ENCODE measurements at places on chromosomes 2 and 18. TPM values are rescaled to one million over a fixed set of nuclear protein-coding genes. Genes with fewer than 3 reads are reported as not detected.
A peak's percentile ranks its signal among the peaks of the same experiment; 100 is the strongest.

DNA sequence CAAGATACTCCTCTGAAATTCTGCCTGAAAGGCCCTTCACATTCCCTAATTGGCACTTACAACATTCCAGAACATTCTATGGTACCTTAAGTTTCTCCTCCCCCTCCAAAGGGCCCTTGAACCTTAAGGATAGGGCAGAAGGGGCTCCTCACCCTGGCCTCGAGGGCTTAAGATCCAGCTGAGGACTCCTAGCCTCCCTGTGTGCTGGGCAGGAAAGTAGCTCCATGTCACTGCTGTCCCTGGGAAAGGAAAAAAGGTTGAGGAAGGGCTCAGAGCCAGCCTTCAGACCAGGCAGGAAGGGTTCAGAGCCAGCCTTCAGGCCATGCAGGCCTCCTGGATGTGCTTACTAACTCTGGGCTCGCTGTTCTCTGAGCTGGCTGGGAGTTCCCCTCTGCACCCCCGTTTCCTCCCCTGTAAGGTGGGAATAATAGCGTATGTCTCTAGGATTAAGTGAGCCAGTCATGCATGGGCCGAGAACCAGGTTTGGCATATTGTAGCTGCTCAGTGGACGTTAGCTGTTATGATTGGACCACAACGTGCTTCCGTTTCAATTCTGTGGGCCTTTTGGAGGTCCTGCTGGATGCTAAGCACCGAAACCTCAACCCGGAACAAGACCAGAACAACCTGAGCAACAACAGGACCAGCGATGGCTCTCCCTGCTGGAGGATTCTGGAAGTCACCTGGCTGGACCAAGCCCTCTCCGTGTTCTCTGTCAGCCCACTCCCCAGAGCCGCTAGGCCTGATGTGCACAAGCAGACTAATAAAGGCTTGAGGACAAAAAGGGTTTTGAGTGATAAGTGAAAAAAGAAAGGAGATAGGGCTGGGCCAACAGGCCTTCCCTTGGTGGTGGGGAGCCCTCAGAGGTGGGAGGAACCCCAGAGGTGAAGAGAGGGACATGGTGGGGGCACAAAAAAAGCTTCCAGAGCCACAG is 1.0 kb upstream of the B3GNT7 start:
- H3K4me3 ChIP-seq, result no peak overlapping the region
- H3K36me3 ChIP-seq, result no peaks in the 10 kb centered on the region
- peaks cover 28% of the 10 kb centered on the region for H3K27me3 ChIP-seq

The MERTK gene
- total RNA-seq, result 1.4 TPM

GRCh38 chr2:128603411-128603924 is 284.8 kb upstream of the HS6ST1 start:
- H3K27ac ChIP-seq, result no peak overlapping the region
- H3K4me3 ChIP-seq, result no peak overlapping the region
- H3K4me1 ChIP-seq, result no peaks in the 10 kb centered on the region
- no peaks in the 10 kb centered on the region for H3K36me3 ChIP-seq
- no peaks in the 10 kb centered on the region for H3K27me3 ChIP-seq
- no peak for DNase-seq

- H3K27ac ChIP-seq, result no peak overlapping the region
- H3K27me3 ChIP-seq, result peaks cover 11% of the 10 kb centered on the region
- no peaks in the 10 kb centered on the region for H3K36me3 ChIP-seq
- no peak for DNase-seq
- H3K4me1 ChIP-seq, result no peaks in the 10 kb centered on the region
Observed at GRCh38 chr2:119005555-119005954, 63.6 kb downstream of the MARCO start.

DNA sequence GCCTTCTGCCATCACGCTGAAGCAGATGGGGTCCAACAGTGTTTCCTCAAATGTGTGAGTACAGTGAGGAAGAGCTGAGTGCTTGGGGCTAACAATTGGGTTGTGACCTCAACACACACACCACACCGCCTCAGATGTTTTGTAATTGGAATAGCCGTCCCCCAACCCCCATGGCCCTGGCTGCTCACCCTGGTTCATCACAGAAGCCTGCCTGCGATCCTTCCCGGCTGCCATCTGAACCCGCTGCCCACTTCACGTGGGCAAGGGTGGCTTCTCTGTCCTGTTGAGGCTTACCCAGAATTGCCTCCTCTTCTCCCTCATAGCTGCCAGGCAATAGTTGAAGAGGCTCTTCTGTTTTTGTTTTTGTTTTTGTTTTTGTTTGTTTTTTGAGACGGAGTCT is 44.1 kb downstream of the TGOLN2 start:
- H3K27me3 ChIP-seq, result no peaks in the 10 kb centered on the region
- peaks cover 9% of the 10 kb centered on the region for H3K4me1 ChIP-seq
- H3K27ac ChIP-seq, result no peak overlapping the region
- H3K4me3 ChIP-seq, result no peak overlapping the region
- no peaks in the 10 kb centered on the region for H3K36me3 ChIP-seq

The SP140 gene
- total RNA-seq, result 71.3 TPM

- no peak overlapping the region for H3K27ac ChIP-seq
- DNase-seq, result peak; percentile 26
- peaks cover 2% of the 10 kb centered on the region for H3K27me3 ChIP-seq
- no peaks in the 10 kb centered on the region for H3K36me3 ChIP-seq
- no peak overlapping the region for H3K4me3 ChIP-seq
- H3K4me1 ChIP-seq, result peaks cover 34% of the 10 kb centered on the region
Observed at GRCh38 chr2:168961450-168962229, 60.5 kb downstream of the G6PC2 start.

DNA sequence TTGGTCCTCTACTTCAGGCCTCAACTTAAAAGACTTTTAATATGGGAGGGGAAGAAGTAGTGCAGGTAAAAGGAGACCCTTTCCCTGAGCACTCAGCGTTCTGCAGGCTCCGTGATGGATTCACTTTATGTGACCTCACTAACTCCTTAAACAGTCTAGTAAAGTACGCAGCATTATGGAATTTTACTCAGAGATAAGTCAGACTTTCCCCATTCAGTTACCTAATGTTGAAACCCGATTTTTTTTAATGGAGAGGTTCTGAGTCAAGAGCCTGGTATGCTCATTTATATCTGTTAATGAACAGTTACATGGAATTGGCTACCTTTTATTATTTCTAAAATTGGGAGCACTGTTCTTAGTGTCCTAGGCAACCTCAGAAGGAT is 34.1 kb downstream of the RASGRP3 start:
- H3K36me3 ChIP-seq, result peaks cover 5% of the 10 kb centered on the region
- no peaks in the 10 kb centered on the region for H3K4me1 ChIP-seq
- H3K27me3 ChIP-seq, result no peaks in the 10 kb centered on the region
- no peak overlapping the region for H3K4me3 ChIP-seq
- DNase-seq, result no peak

The EFHD1 gene
- 0.23 TPM for total RNA-seq

DNA sequence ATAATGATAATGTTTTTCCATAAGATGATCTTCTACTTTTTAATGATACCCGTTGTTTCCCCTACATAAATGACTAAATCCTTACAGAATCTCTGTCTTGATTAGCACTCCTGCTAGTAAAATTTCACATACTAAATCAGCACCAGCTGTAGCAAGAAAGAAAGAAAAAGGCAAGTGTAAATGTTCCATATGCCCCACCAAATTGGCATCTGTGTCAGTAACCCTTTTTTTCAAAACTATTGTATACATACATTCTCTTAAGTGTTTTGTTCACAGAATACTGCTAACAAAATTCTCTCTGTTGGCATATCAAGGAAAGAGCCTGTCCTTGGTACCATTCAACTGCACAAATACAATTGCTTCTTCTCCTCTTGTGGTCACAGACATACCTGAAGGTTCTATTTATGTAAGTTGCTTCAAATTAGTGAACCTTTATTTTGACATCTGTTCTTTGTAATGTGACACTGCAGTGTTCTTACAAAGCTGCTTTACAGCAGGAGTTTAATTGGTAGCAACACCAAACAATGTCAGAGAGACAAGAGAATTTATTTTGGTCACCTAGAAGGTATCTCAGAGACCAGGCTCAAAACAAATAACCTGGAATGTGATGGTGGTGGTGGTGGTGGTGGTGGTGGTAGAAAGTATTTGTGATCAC is 641.9 kb downstream of the ZEB2 start:
- DNase-seq, result no peak
- peaks cover 2% of the 10 kb centered on the region for H3K27me3 ChIP-seq
- no peak overlapping the region for H3K27ac ChIP-seq
- H3K4me1 ChIP-seq, result peaks cover 13% of the 10 kb centered on the region
- H3K4me3 ChIP-seq, result no peak overlapping the region

The CNGA3 gene
- not detected for total RNA-seq

DNA sequence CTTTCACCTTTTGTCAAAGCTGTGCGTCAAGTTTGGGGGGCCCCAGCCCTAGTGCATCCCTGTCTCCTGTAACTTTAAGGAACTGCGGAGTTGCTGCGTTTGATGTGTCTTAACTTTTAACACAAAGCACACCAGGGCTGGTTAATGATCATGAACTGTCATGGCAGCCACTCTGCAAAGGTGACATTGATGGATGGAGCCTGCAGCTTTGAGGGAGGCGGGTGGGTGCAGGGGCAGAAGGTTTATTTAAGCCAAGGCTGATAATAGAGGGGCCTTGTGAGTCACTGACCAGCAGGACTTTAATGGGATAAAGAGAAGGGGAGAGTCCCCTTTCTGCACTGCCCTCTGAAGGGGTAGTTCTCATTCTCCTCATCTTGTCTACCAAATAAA is 190.2 kb upstream of the GATA6 start:
- no peaks in the 10 kb centered on the region for H3K36me3 ChIP-seq
- H3K4me3 ChIP-seq, result no peak overlapping the region
- H3K27me3 ChIP-seq, result peaks cover 5% of the 10 kb centered on the region
- DNase-seq, result no peak
- no peaks in the 10 kb centered on the region for H3K4me1 ChIP-seq
- no peak overlapping the region for H3K27ac ChIP-seq

DNA sequence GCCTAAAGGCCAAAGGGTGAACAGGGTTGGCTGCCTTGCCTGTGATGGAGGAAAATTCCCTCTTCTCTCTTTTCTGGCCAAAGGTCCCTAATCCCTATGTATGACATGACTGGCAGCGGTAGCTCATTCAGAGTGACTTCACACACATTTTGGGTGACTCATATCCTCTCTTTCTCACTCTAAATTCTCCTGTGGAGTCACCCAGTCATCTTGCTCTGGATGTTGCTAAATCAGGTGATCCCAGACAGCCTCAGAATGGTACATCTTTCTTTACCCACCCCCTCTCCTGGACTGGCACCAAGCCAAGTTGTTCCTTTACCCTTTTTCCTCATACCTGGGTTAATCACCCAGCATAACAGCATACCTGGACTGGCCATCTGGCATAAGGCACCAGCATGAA is 77.2 kb downstream of the NEURL3 start:
- H3K36me3 ChIP-seq, result no peaks in the 10 kb centered on the region
- H3K27ac ChIP-seq, result peak overlapping the region; percentile 64
- peaks cover 7% of the 10 kb centered on the region for H3K27me3 ChIP-seq

The LRRC30 gene
- total RNA-seq, result not detected

The COA5 gene
- total RNA-seq, result 33.2 TPM

The SERPINB12 gene
- not detected for total RNA-seq

DNA sequence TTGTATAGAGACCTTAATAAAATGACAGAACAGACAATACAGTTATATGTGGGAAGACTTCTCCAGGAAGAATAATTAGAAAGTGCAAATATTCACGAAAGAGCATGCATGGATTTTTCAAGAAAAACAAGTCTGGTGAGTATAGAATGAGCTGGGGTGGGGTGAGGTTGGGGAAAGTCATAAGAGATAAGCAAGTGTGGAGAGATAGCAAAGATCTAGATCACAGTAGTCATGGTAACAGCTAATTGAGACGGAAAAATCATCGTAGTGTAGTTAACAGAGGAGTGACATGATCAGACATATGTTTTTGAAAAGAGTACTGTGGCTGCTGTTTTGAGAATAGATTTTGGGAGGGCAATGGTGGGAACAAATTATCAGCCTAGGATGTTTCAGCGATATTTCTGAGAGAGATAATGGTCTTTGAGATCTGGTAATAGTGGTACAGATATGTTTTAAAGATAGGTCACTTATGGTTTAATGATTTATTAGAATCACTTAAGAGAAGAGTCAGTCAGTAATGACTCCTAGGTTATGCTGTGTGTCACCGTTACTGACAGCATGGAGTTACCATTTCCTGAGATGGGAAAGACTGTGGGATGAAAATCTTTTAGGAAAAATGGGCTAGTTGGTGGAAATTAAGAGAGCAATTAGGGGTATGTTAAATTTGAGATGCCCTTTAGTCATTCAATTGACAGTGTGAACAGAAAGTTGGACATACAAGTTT is 248.5 kb upstream of the SLC8A1 start:
- no peaks in the 10 kb centered on the region for H3K36me3 ChIP-seq
- no peak overlapping the region for H3K27ac ChIP-seq
- H3K4me1 ChIP-seq, result no peaks in the 10 kb centered on the region
- no peak overlapping the region for H3K4me3 ChIP-seq

The POTEI gene
- total RNA-seq, result not detected

GRCh38 chr2:179268277-179268925 is 3.8 kb upstream of the SESTD1 start:
- H3K4me3 ChIP-seq, result no peak overlapping the region
- H3K27ac ChIP-seq, result no peak overlapping the region
- H3K4me1 ChIP-seq, result peaks cover 14% of the 10 kb centered on the region

The TP53I3 gene
- total RNA-seq, result 1.2 TPM

DNA sequence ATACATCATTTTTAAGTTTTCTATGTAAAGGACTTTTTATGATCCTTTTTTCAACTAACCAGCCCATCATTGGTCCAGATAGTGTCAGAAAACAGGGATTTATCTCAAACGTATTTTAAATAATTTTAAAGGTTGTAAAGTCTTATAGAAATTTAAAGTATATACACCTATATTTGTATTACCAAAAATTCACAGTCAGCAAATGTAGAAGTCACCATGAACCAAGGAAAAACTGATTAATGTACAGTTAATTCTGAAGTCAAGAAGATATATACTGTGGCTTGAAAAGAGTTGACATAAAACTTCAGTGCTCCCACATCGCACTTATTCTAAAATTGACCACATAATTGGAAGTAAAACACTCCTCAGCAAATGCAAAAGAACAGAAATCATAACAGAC is 52.4 kb upstream of the MAP2 start:
- H3K27me3 ChIP-seq, result peaks cover 2% of the 10 kb centered on the region
- no peak for DNase-seq
- no peak overlapping the region for H3K27ac ChIP-seq
- no peak overlapping the region for H3K4me3 ChIP-seq

GRCh38 chr18:33536904-33537303 is 41.1 kb upstream of the ASXL3 start:
- H3K4me1 ChIP-seq, result no peaks in the 10 kb centered on the region
- no peak overlapping the region for H3K27ac ChIP-seq
- H3K4me3 ChIP-seq, result no peak overlapping the region

- H3K36me3 ChIP-seq, result no peaks in the 10 kb centered on the region
- H3K4me1 ChIP-seq, result no peaks in the 10 kb centered on the region
- DNase-seq, result no peak
- H3K27ac ChIP-seq, result no peak overlapping the region
Observed at GRCh38 chr2:126510356-126510755, 145.6 kb upstream of the GYPC start.

DNA sequence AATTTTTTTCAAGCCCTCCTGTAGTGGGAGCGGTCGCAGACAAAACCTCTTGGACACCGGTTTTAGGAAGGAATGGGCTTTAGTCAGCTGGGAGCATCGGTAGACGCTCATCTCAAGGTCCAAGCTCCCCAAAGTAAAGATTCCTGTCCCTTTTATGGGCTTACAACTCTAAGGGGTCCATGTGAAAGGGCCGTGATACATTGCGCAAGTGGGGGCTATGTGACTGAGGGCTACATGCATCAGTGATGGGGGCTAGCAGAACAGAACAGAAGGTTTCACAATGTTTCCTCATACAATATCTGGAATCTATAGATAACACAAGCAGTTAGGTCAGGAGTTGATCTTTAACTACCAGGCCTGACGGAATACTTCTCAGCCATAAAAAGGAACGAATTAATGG is 62.5 kb downstream of the CAMKMT start:
- no peak overlapping the region for H3K4me3 ChIP-seq
- no peaks in the 10 kb centered on the region for H3K27me3 ChIP-seq
- H3K4me1 ChIP-seq, result no peaks in the 10 kb centered on the region
- DNase-seq, result no peak

The KCNJ13 gene
- total RNA-seq, result not detected
